ENCODE measurements at places on chromosomes 12 and 14.

GRCh38 chr12:53931844-53932581, 6.6 kb upstream of the HOXC13 start:
- DNase-seq: no peak

- DNase-seq: no peak
These were observed 193.7 kb upstream of the PWP1 start for GRCh38 chr12:107491856-107492255.

GRCh38 chr14:101620031-101620788, 58.9 kb downstream of the DIO3 start:
- no peak for DNase-seq

DNA sequence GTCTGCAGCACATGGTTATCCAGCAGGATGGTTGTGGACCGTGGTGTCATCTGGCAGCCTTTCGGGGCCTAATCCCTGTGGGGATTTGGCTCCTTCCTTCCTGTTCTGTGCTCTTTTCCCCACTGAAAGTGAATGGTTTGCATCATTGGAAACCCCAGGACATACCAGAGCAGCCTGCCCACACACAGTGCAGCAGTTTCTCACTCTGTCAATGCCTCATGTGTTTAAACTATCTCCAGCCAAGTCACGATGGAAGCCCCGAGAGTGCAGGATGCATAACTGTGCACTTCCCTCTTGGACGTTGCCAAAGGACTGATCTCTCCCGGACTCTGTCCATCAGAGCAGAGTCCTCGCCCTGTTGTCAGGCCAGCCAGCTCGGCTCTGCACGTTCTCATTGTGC, 29.0 kb upstream of the AMN start:
- DNase-seq: no peak

GRCh38 chr14:40525314-40525713, 1081.4 kb upstream of the LRFN5 start:
- DNase-seq: no peak

DNA sequence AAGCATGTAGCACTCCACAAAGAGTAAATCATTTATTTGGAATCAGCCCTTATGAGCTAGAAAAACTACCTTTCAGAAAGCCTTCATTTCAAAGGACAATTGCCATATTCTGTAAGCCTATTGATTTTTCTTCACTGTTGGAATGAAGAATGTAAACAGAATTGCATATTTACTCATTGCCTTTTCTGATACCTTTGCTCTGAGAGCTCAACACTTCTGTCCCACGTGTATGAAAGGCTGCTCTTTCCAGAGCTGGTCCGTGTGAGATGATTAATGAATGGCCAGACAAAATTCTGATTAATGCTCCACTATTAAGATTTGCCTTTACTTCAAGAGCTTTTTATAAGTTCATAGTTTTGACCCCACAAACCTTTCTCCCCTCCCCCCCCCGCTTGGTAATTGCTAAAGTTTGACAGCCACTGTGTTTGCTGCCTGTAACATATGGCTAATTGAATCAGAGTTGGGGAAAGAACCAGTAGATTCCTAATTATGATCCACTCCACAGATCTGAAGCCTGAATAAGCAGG, 63.0 kb upstream of the PLEKHA5 start:
- peak; percentile 22 for DNase-seq

DNA sequence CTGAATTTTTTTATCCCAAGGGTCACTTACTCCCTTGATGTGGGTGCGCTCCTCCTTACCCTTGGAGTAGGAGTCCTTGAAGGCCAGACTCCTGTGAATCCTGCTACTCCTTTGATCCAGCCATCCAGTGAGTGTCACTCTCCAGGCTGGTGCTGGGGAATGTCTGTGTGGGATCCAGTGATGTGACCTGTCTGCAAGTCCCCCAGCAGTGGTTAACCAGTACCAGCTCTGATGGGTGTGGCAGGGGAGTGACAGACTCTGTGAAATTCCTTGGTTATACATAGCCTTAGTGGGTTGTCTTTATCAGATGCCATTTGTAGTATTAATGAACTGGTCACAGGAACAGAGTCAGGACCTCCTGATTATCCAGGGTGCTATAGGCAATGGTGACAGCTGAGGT, 409.5 kb upstream of the LMO3 start:
- DNase-seq: no peak

DNA sequence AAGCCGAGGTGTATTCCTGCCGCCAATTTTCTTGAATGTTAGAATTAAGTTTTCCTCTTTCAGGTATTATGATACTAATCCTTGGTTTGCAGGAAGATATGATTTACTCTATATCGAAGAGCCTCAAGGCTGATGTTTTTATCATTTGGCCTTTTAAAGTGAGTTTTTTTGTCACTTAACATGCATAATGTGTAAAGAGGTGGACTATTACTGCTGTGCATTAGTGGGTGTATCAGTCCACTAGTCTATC, 11.1 kb upstream of the TMPO start:
- no peak for DNase-seq

- no peak for DNase-seq
These were observed 169.9 kb upstream of the LHX5 start for GRCh38 chr12:113641426-113642030.

GRCh38 chr12:22969521-22969920, 344.6 kb downstream of the ETNK1 start:
- DNase-seq: no peak

DNA sequence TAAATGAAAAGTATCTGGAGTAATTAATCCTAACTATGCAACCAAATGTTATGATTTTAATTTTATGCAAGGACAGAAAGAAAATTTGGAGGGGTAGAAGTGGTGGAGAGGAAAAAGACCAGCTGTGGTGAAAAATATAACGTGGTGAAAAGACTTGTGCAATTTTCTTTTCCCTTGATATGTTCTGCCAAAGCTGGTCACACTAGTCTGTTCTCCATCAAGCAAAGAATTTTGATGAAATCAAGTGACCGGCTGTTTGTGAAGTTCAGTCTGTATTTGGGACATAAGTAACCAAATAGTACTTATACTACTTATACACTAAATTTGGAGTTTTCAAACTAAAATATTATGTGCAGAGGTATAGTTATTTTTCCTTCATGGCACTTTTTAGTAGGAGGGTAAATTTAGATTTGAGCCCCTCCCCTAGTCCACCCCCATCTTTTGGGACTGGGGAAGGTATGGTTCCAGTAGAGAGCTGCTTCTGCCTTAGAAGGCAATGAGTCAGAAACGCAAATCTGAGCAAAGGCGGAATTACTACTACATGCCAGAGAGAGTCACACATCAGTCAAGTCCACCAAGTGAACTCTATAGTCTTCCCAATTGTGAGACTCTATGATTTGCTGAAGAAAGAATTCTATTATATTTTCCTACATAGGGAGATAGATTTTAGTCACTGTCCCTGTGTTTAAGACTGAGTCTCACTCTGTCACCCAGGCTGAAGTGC, 229.7 kb downstream of the SLC25A21 start:
- no peak for DNase-seq

DNA sequence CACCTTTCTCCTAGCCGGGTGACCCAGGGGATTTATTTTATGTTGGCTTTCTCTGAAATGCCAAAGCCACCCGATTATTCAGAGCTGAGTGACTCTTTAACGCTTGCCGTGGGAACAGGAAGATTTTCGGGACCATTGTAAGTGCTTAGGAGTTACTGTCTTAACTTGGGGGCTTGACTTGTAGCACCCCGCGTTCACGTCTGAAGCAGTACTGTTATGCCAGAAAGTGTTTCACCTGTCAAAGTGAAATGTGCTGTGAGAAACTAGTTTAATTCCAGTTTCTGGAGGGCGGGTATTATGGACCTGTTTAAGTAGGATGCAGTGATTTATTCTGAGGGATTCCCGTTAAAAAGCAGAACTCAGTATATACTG, 218 bp downstream of the LYSET start:
- DNase-seq: no peak

GRCh38 chr14:51107801-51108200, 12.9 kb upstream of the TRIM9 start:
- DNase-seq: no peak

DNA sequence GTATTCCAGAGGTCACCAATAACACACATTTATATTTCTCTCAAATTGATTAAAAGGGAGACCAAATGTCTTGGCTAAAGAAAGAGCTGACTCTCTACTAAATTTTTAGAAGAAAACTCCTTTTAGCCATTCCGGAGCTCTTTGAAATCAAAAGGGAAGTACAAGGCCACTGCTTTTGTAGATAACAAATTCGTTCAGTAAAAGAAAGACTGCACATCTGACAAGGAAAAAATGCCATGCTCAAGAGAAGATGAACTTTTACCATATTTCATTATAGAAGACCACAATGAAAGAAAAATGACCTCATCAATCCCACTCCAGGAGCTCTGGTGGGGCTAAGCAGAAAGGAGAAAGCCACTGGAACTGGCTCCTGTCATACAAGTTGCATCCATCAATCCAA, 57.6 kb downstream of the SPTSSA start:
- no peak for DNase-seq

GRCh38 chr12:20305470-20305869, 62.9 kb upstream of the PDE3A start:
- DNase-seq: no peak

- peak; percentile 93 for DNase-seq
These were observed 38.3 kb downstream of the ATF7IP start for GRCh38 chr12:14403711-14404196.

GRCh38 chr12:11553871-11554533, 95.5 kb upstream of the ETV6 start:
- DNase-seq: peak; percentile 83

DNA sequence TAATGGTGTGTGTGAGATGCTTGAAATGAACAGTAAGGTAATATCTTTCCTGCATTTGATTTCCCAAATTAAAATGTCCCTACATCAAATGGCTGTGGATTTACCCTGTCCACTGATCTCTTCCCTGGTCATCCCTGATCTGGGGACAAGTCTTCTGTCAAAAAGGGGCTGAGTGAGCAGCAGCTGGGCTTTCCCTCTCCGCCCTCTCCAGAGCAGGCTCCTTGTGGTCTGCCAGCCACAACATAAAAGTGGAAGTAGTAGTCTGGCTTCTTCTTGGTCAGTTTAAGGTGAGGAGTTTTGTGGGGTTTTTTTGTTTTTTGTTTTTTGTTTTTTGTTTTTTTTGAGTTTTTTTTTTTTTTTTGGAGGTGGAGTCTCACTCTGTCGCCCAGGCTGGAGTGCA, 25.2 kb upstream of the PLXNC1 start:
- DNase-seq: no peak

DNA sequence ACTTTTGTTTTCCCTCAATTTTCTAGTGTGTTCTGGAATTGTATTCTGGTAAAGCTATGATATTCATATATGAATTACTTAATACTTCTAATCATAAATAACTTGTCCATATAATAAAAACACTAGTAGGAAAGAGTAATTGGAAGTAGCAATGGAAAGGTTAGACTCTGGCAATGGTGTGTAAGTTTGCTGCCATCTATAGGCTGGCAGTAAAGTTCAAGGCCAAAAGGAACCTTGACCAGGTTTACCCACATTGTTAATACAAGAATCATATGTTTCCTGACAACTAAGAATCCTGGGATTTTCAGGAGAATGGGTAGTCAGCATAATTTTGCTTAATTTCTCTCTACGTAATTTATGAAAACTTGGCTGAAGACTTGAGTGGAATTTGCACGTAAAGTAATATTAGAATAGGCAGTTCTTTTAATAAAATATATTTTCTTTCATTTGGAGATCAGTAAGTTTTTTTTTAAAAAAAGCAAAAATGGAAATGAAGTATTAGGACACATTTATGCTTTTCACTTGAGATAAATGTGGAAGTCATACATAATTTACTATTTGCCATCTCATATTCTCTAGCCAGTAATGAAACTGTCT, 926.7 kb downstream of the GALC start:
- DNase-seq: peak; percentile 11

DNA sequence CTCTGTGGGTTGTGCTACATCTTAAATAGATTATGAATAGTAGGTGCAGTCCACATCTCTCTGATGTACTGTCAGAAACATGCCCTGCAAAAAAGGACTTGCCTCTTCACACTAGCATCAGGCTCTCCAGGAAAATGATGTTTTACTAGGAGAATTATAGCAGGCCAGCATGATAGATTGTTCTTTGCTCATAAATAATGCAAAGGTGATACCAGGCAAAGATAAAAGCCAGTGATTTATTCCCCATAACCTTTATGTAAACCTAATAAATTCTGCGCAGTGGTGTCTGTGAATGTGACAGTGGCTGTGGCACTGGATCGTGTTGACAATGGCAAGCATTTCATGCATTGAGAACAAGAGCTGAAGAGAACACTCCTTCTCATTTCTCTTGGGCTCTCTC, 646.5 kb upstream of the SEL1L start:
- peak; percentile 44 for DNase-seq

GRCh38 chr12:109928058-109928656, 28.1 kb downstream of the TCHP start:
- no peak for DNase-seq

DNA sequence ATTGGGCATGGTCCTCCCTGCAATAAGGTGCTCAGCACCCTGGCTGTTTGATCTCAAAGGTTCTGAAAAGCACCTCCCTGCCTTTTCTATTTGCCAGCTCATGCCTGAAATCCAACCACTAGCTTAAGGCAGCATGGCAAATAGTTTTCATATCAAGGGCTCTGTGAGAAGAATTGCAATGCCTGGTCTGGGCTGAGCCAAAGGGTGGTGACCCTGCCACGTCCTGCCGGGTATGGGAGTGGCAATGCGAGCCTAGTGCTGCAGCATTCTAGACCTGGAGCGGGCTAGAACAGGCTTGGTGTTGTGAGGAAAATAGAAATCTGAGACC, 2.3 kb upstream of the SCNN1A start:
- no peak for DNase-seq

GRCh38 chr14:30584058-30584630, 25.2 kb downstream of the G2E3 start:
- no peak for DNase-seq

GRCh38 chr14:58566979-58567378, 70.8 kb upstream of the DACT1 start:
- DNase-seq: no peak

- no peak for DNase-seq
These were observed 52.8 kb downstream of the FOS start for GRCh38 chr14:75331471-75331870.

- DNase-seq: no peak
These were observed 218.1 kb downstream of the RMST start for GRCh38 chr12:97680751-97681150.
